ENCODE measurements at places on chromosomes 7 and 10.

- DNase-seq = no peak
These were observed 95.2 kb downstream of the PRPF18 start for GRCh38 chr10:13681960-13682359.

DNA sequence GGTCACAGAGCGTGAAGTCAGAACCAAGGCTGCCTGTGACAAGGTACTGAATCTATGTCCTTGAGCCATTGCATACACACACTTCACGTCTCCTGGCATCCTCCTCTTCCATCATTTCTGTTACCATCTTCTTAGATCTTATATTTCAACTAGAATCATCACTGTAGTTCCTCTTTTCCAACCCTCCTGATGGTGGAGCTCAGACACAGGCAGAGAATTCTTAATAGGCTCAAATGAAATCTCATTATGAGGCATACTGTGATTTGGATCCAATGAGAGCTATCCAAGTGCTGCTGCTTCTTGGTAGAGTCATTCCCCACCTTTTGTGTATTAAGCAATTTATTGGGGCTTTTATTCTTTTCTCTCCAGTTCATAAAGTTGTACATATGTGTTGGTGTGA is 113.2 kb downstream of the CALCR start:
- no peak for DNase-seq

- DNase-seq = no peak
These were observed 196.8 kb upstream of the LRRN3 start for GRCh38 chr7:110894111-110894510.

DNA sequence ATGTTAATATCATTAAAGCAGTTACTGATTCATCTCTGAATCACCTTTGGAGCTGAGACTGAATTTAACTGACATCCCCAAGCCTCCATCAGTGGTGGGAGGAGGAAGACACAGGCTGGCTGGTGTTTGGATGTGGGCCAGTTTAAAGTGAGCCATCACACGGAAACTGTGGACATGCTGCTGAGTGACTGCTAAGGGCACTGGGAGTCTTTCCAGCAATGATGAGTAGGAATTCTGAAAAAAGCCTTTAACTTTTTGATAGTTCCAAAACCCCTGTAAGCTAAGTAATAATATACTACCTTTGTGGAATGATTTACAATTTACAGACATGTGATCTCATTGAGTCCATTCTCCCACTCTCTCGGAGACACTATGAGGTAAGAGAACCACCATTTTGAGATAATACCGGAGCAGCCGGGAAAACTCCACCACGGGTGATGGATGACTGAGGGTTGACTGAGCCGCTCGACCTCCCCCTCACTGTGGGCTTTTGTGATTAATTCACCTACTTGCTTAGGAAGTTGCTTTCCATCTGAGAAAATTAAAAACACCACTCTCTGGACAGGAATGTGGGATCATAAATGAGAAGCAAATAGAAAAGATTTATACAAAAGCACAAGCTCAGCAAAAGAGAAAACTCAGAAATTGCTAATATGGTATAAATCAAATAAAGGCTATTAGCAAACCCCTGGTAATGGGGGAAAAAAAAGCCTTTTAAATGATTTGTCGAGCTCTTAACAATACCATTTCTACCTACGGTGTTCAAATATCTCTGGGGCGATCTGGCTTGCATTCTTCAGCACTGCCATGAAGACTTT is 194.8 kb downstream of the FANK1 start:
- no peak for DNase-seq

- DNase-seq = no peak
These were observed 61.6 kb downstream of the CCDC71L start for GRCh38 chr7:106599343-106599698.

DNA sequence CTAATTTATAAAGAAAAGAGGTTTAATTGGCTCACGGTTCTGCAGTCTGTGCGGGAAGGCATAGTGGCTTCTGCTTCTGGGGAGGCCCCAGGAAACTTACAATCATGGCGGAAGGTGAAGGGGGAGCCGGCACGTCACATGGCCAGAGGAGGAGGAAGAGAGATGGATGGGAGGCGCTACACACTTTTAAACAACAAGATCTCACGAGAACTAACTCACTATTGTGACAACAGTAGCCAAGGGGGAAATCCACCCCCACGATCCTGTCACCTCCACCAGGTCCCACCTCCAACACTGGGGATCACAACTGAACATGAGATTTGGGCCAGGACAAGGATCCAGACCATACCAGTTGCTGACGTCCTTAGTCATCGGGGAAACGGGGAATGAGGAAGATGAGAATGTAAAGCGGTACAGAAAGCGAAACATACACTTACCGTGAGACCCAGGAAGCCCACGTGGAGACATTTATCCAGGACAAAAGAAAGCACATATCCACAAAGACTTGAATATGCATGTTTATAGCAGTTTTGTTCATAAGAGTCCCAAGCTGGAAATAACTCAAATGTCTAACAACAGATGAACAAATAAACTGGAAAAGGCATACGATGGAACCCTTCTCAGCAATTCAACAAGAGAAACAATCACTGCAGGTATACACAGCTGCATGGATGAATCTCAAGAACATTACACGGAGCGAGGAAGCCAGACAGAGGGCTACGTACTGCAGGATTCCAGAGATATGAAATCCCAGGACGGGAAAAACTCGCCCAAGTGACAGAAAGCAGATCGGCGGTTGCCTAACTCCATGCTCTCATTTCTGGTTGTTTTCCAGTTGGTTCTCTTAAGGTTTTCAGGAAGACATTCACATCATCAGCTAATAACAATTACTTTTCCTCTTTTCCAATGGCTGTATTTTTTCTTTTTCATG is 26.2 kb upstream of the INPP5A start:
- no peak for DNase-seq

- DNase-seq = no peak
These were observed 265.4 kb downstream of the KCND2 start for GRCh38 chr7:120538335-120538734.

GRCh38 chr10:87505366-87506111 is 846 bp downstream of the MINPP1 start:
- peak; percentile 7 for DNase-seq

GRCh38 chr7:128692623-128693270 is 20.7 kb downstream of the GARIN1A start:
- DNase-seq = no peak

DNA sequence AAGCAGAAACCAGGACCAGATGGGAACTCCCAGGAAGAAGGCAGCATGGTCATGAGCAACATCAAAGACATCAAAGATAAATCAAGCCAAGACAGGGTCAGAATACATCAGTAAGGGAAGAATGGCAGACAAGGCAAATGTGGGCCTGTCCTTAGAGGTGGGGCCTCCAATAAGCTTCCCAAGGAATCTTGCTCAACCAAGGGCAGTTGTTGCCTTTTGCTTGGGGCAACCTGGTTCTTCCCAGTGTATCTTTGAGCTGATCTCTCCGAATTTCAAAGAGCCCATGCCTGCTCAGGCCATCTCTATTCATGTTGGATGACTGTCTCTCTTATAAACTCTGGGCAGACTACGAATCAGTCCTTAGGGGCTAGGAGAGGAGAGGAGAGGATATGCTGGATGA is 68.4 kb upstream of the HABP2 start:
- DNase-seq = no peak

DNA sequence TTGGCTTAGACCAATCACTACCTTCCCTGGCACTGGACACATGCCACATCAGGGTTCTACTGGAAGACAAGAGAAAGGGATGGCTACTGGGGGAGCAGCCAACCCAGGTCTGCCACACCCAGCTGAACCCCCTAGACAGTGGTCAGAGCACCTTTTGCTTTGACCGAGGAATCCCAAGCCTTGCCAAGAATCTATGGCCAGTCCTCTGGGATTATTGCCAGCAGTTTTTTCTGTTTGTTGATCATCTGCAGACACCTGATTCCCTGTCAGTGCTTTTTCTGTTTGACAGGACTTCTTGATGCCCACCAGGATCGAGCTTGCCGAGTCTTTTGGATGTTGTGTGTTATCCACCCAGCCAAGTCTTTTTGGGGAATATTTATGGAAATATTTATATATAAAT is 476.2 kb upstream of the GALNT17 start:
- no peak for DNase-seq

DNA sequence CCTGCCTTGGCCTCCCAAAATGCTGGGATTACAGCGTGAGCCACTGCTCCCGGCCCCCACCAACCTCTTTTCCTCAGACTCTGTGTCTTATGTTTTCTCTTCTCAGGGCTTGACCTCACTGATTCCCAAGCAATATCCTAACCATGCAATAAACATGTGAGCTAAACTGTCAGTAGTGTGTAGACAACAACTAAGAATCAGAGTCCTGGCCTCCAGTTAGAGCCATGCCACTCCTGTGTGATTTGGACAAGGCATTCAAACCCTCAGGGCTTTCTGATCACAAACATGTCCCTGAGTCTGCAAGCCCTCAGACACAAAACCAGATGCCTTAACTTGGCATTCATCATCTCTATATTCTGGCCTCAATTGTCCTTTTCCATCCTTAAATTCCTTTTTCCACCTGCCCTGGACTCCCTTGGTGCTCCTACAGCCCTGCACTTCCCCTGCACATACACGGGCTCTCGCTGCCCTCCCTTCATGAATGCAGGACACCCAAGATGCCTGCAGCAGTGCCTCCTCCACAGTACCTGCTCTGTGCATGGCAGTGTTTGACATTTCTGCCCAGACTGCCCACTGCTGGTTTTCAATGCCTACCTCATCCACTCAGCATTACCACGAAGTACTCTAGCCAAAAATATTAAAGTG is 142.8 kb downstream of the CYP26A1 start:
- no peak for DNase-seq

GRCh38 chr10:14658331-14659127 is 116.2 kb downstream of the FAM107B start:
- DNase-seq = no peak

GRCh38 chr7:147611431-147611830 is 979.1 kb upstream of the C7orf33 start:
- no peak for DNase-seq

DNA sequence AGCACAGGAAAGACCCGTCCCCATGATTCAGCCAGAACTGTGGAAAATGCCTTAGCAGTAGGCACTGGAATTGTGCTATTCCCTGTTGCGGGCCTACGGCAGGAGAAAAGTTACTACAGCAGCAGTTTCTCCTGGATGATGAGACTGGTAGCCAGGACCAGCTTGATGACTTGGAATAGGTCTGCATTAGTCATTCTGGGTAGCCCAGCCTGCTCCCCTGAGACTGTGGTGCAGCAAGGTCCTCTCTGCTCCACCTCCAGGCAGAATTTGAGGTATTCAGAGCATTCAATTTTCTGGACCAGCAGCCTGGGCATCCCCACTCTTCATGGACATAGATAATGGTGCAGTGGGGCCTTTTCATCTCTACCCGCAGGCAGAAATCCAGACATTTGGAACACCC is 490.0 kb downstream of the SH2D4B start:
- no peak for DNase-seq
